ENCODE measurements at places on chromosomes 7 and 10.
A peak's percentile ranks its signal among the peaks of the same experiment; 100 is the strongest.

DNA sequence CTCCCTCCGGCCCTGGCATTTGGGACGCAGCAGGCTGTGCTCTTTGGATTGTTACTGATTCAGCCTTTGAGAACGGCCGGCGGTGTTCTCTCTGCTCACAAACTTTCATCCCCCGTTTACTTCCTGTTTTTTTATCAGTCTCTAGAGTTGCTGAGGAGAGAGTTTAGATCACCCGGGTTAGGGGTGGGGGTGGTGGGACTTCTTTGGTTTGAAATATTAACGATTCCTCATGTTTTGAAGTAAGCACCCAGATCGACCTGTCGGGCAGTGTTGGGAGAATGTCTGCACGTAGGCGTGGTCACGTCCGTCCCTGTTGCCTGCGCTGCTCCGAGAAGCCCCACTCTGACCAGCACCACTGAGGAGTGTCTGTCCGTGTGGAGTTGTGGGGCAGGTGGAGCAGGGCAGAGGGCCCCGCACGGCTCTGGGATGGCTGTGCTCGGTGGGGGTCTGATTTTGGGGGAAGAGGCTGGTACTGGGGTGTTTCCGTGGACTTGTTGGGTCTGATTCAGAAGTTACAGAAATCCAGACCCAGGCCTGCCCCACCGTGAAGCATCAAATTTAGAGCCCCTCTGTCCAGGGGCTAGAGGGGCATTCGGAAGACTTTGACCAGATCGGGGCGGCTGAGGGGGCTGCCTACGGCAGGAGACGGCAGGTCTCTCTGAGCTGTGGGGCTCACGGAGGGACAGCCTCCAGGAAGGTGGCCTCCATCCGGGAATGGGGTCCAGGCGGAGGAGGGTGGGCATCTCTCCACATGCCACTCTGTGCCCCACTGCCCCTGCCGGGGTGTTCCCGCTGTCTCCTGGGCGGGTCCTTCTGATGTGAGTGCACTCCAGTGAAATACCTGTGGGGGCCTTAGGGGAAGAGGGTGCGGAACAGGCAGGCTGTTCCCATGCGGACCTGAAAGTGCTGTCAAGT lies 7.4 kb downstream of the INPP5A start:
- no peak for DNase-seq

DNA sequence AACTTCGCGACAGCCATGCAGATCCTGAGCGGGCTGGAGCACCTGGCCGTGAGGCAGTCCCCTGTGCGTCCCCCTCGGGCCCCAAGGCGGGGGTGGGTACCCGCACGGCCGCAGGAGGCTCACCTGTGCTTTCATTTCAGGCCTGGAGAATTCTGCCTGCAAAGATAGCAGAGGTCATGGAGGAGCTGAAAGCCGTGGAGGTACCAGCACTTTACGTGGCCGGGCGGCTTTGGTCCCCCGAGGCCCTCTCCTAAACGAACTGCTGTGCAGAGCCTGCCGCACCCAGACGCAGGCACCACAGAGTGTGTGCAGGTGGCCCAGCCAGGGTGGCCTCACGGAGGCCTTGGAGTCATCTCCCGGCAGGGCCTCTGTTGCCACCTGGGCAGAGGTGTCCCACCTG lies 11.1 kb upstream of the UTF1 start:
- no peak for DNase-seq

- DNase-seq, result no peak
These were observed 724.5 kb downstream of the GRID1 start for GRCh38 chr10:85642082-85642420.

GRCh38 chr7:122261442-122261841 lies 43.1 kb downstream of the FEZF1 start:
- no peak for DNase-seq

DNA sequence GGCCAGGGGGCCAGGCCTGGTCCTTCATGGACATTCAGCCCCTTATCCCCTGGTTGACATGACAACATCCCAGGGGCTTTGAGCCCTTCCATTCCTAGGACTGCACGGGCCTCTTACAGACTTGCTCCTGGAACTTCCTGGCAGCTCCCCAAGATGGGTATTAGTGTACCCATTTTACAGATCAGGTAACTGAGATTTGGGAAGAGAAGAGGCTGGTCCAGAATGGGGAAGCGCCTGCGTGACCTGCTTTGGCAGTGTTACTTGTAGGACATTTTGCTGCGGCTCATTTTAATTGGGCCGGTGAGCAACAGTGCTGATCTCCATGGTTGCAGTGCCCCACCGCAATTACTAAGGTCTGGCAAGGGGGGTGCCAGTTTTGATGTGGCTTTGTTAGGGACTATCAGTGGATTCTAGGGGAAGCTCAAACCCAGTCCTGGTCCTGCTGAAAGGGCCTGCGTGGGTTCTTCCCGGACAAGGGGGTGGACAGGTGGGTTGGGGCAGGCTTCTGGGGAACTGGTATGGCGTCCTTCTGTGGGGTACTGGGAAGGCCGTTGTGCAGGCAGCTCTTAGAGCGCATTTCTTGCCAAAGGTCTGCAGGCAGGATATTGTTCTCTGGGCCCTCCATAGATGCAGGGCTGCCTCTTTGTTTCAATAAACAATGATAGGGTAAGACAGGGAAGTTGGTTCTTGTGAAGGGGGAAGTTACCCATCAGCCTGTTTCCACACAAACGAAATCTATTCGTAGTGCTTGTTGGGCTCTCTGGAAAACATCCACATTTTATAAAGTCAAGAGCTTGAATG lies 137.6 kb downstream of the RGS10 start:
- DNase-seq, result no peak

DNA sequence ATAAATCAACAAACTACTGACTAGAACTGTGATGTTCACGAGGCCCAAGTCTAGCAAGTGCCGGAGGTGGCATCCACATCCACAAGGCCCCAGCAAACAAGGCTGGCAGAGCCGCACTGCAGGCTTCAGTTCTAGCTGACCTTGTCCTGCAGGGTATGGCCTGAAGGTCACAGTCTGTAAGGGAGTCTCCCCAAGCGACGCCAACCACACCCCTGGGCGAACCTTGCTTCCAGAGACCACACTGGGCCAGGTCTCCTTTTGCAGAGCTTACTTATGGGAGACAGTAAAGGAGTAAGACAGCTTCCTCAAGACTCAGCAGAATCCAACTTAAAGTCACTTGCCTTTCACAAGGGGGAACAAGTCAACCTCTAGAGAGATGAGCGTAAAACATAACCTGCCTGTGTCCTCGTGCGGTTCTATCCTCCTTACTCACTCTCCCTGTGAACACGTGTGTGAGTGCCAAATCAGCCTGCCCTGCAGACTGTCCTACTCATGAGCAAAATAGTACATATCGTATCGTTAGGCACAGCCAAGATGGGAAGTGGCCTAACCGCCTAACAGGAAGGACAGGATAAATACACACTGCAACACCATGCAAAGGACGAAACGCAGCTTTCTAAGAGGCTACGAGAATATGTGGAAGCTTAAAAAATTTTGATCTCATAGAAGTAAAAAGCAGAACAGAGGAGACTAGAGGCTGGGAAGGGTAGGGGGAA lies 22.7 kb downstream of the FAM53B start:
- no peak for DNase-seq

- no peak for DNase-seq
These were observed 73.5 kb upstream of the CDK6 start for GRCh38 chr7:92909686-92910475.

- DNase-seq, result no peak
These were observed 629.0 kb upstream of the IGFBP3 start for GRCh38 chr7:46549892-46550639.

GRCh38 chr7:94577357-94577756 lies 67.7 kb downstream of the CASD1 start:
- no peak for DNase-seq

GRCh38 chr10:85614566-85614965 lies 752.0 kb downstream of the GRID1 start:
- no peak for DNase-seq

DNA sequence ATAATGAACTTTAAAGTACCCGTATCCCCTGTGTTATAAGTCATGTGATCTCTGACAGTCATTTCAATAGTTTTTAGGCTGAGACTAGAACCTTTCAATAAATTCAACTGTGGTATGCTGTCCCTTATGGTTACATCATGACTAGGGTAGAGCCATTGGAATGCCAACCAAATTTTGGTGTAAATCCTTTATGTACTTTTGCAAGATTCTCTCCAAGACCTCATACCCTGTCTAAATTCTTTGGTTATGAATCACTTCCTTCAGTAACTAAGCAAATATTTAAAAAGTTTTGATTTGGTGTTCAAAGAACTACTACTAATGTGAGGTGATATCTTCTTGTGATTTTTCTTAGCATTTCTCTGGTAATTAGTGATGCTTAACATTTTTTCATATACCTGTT lies 20.8 kb upstream of the OR6B1 start:
- peak; percentile 76 for DNase-seq

GRCh38 chr7:48708635-48709034 lies 215.7 kb upstream of the CDC14C start:
- no peak for DNase-seq

DNA sequence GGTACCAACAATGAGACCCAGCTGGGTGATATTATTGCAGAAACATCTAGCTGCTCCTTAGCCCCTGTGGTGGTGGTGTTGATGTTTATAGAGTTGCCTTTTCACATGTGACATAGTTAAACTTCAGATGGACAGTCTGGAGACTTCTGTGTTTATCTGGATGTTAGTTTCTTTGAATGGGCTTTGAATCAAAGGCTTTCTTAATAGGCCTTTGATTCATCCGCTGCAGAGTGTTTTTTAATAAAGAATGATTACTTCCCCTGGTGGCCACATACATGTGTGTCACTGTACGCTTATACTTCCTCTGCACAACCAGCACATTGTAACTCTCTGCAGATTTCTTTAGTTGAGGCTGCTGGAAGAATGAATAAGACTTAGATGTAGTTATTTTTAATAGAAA lies 221.0 kb downstream of the DYNC1I1 start:
- no peak for DNase-seq

GRCh38 chr10:34584164-34584563 lies 230.9 kb downstream of the PARD3 start:
- peak; percentile 95 for DNase-seq

GRCh38 chr7:93902777-93903423 lies 3.5 kb upstream of the GNGT1 start:
- peak; percentile 69 for DNase-seq

GRCh38 chr10:63675171-63675570 lies 154.0 kb downstream of the REEP3 start:
- DNase-seq, result peak; percentile 47

DNA sequence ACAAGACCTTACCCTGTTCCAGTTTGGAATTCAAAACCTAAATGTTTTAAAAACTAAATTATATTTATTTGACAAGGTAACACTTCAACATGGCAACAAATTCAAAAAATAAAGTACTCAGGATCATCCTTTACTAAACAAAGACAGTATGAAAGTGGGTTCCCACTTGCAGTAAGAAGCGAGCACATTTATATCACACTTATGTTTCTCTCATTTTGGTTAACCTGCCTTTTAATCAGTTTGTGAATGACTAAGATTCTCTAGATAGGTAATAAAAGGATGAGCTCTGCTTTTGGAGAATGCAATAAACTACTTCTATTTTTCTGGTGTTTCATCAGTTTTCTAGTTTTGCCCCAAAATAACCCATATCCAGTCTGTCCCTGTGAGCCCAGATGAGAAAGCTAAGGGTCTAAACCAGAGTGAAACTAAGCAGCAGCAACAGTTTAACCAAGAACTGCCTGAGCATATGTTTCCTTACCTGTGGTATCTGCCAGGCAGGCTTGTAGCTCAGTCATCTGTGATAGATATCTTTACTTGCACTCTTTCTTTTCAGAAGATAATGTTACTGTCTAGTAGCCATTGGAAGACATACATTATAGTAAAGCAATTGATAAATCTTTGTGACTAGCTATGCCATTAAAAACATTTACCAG lies 64.1 kb downstream of the ABLIM1 start:
- DNase-seq, result no peak

DNA sequence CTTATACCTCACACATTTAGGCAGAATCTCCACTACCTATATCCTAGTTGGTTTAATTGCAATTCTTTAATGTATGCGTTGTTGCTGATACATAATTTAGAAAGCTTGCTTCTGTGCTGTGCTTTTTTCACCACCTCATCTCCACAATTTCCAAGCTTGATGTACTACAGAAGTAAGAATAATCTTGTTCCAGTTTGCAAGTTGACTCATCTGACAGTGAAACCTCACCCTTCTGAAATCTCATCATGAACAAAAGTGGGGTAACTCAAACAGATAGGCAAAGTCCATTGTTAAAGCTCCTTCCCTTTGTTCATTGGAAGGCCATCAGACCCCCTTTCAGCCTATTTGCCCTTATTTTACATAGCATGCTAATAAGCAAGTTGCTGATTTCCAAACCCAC lies 13.6 kb downstream of the EIF4EBP2 start:
- DNase-seq, result no peak

All from adipocyte (in vitro differentiated cells).